WTC11 (cell line): ENCODE measurements at places on chromosomes 4 and X.

DNA sequence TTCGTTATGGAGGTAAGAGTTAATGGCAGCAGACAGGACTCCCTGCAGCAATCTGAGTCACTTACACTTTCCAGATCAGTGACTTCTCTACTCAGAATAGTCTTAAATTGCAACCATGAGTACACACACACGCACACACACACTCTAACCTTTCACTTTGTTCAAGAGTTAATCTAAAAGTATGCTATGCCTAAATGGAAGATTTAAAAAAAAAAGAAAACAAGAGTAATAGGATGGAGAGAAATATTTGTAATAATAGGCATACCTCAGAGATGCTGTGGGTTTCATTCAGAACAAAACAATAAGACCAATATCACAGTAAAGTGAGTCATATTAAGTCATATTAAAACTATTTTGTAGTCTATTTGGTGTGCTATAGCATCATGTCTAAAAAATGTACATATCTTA lies 969.1 kb upstream of the PCDH10 start:
- DNase-seq: no peak

- no peak for DNase-seq
These were observed 98.4 kb downstream of the PHKA2 start for GRCh38 chrX:18885328-18886004.

- DNase-seq: no peak
These were observed 200.0 kb downstream of the IL1RAPL1 start for GRCh38 chrX:28787206-28787605.

DNA sequence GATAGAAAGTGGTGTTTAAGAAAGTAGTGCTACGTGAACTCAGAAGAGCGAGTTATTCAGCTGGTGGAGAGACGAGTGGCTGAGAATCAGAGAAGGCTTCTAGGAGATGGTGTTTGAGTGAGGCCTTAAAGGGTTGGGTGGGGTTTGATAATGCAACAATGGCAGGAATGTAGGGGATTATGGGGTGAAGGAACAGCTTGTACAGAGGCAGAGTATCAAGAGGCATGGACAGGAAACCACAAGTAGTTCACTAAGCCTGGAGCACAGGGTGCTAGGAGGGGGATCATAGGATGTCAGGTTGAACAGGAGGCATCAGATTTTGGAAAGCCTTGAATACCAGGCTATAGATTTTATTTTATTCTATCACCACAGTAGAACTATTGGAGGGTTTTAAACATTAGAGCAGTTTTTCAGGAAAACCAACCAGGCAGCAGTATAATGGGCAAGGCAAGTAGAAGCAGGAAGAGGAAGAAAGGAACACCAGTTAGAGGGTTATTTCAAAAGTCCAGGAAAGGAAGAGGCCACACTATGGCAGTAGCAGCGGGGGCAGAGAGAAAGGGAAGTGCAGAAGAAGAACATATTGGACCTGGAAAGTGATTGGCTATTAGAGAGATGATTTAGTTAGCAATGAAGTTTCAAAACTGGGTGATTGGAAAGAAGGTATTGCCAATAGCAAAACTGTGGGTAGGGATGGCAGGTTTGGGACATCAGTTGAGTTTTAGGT lies 99.2 kb downstream of the DOCK11 start:
- no peak for DNase-seq

DNA sequence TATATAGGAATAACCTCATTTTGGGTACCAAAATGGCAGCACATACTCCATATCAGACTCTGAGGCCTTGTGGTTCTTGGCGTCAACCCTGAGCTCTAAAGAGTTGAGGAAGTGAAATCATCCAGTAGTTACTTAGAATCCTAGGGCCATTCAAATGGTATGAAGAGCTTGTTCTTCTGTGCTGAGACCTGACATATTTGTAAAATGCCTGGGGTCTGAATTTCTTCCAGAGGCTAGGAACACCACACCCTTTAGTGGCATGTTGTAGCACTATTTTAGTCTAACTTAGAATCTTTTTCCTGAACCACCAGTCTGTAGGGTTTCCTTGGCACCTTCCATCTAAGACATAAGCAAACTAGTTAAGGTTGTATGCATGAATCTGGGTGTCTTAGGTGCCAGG lies 18.1 kb upstream of the GDPD2 start:
- no peak for DNase-seq

DNA sequence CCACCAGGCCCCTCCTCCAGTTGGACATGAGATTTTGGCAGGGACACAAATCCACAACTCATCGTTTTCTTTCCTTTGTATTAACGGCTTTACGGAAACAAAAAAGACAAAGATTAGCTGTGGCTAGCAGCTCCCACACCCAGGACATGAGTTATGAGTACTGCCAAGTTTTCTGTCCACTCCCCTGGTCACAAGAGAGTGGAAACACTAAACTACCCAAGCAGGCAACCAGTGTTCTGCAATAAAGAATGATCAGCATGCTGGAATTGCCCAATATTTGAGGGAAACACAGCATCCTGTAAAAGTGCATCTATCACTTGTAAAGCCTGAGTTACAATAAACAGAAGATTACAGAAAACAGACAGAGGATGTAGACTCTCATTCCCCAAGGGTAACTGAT lies 358.4 kb downstream of the NLGN4X start:
- DNase-seq: no peak

DNA sequence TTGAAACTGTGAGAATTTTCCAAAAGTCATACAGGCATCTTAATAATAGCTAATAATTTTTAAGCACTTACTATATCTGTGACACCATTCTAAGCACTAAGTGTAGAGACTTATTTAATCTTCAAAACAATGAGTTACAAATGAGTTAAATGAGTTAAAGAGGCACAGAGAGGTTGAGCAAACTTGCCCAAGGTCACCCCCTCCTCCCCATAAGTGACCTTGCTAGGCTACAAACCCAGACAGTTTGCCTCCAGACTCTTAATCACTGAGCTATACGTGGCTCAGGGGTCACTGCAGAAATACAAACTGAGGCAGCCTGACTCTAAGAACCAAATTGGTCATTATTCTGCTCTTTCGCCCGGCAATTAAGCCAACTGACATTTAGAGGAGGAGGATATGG lies 15.5 kb downstream of the CTPS2 start:
- DNase-seq: no peak
